Transverse colon (tissue), 4 donors: ENCODE measurements at places on chromosomes 5 and 9. TPM values are rescaled to one million over a fixed set of nuclear protein-coding genes. Genes with fewer than 3 reads are reported as not detected.

SPATA31A5 gene
- total RNA-seq: not detected

FRMD3 gene
- total RNA-seq: 21.7 TPM

FAM221B gene
- 0.14 TPM for total RNA-seq

FER gene
- 15.1 TPM for total RNA-seq

KIAA1191 gene
- 157 TPM for total RNA-seq

GRCh38 chr5:28734396-28734795 is 1696.0 kb upstream of the CDH9 start:
- H3K4me3 ChIP-seq: no peak overlapping the region
- no peaks in the 10 kb centered on the region for H3K27me3 ChIP-seq
- no peaks in the 10 kb centered on the region for H3K36me3 ChIP-seq

- no peak overlapping the region for H3K4me3 ChIP-seq
- H3K27ac ChIP-seq: no peak overlapping the region
- H3K27me3 ChIP-seq: no peaks in the 10 kb centered on the region
Observed at GRCh38 chr5:84028093-84028492, 307.4 kb upstream of the HAPLN1 start.

DNA sequence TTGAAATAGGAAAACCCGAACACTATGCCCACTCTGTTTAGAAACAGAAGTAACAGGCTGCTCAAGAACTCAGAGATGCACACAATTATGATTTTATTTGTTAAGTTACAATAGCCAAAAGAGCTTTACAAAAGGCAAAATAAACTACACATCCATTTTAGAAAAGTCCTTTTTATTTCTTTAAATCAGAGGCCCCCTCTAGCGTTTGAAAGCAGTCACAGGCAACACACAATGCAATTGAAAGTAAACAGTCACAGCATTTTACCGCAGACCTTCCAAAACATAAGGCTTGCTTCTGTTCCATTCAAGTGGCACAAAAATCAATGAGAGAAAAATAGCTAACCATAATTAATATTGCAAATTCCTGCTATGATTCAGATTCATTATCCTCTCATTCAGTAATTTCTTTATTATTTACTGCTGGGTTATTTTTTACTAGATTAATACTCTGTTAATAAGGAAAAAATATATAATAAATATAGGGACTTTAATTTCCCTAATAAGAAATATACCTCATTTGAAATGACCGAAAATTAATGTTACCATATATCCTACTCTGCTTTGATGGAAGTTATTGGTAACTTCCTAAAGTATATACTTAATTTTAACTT is 78.3 kb downstream of the CEP120 start:
- H3K27ac ChIP-seq: no peak overlapping the region
- no peaks in the 10 kb centered on the region for H3K36me3 ChIP-seq
- H3K4me3 ChIP-seq: no peak overlapping the region
- no peak for DNase-seq

DNA sequence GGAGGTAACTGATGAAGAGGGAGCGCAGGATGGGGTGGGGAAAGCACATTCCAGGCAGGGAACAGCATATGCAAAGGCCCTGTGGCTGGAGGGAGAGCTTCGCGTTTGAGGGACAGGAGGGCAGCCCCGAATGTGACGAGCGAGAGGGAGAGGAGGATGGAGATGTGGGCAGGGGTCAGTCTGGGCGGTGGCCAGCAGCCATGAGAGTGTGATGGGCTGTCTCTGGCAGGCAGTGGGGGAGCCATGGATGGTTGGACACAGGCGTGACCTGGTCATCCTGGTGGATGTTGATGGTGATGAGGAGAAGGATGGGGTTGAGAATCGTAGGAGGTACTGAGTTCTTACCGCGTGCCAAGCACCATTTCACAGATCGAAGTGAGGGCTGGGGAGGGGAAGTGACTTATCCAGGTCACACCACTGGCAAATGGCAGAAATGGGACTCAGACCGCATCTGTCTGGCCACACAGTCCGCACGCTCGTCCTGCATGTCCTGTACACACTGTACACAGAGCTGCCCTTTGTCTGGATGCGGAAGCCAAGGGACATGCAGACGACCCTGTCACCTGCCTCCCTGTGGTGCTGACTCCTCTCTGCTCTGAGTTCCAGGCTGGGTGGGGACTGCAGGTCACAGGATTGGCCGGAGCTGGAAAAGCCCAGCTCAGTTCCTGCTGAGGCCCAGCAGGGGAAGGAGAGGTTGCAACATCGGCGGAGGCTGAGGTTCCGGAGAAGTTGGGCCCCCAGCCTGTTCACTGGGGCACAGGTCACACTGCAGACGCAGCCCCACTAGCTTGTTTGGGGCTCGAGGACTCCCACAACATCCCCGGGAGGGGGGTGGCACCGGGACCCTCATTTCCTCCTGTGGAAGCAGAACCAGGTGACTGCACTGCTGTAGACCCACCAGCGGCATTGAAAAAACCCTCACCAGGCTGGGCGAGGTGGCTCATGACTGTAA is 165.6 kb upstream of the IER5L start:
- no peaks in the 10 kb centered on the region for H3K4me1 ChIP-seq
- H3K36me3 ChIP-seq: no peaks in the 10 kb centered on the region
- no peak overlapping the region for H3K4me3 ChIP-seq

- DNase-seq: peak; percentile 65
- H3K27me3 ChIP-seq: no peaks in the 10 kb centered on the region
- no peak overlapping the region for H3K27ac ChIP-seq
Observed at GRCh38 chr5:170791325-170791954, 7.9 kb downstream of the GABRP start.

GRCh38 chr9:83794051-83794450 is 23.5 kb downstream of the GKAP1 start:
- peaks cover 3% of the 10 kb centered on the region for H3K36me3 ChIP-seq
- no peaks in the 10 kb centered on the region for H3K4me1 ChIP-seq
- no peak overlapping the region for H3K27ac ChIP-seq
- H3K27me3 ChIP-seq: no peaks in the 10 kb centered on the region
- no peak overlapping the region for H3K4me3 ChIP-seq
- DNase-seq: no peak

- no peak overlapping the region for H3K4me3 ChIP-seq
- no peaks in the 10 kb centered on the region for H3K36me3 ChIP-seq
- no peak for DNase-seq
- no peak overlapping the region for H3K27ac ChIP-seq
- H3K27me3 ChIP-seq: no peaks in the 10 kb centered on the region
Observed at GRCh38 chr5:76165711-76166374, 82.7 kb downstream of the SV2C start.

DNA sequence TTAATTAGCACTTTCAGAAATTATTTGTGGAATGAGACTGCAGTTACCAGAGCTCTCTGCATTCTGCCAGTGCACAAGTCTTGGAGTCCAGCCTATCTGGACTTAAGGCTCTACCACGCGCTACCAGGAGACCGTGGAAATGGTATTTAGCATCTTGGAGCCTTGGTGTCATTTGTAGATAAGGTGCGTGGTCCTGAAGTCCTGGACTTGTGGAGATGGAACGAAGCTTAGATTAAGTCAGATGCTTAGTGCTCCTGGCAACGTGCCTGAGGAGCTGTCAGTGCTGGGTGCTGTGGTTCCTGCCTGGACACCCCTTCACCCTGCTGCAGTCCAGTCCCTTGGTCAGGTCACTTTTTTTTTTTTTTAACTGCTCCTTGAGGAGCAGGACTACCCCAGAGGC is 59.7 kb downstream of the RCL1 start:
- H3K4me3 ChIP-seq: no peak overlapping the region
- peaks cover 4% of the 10 kb centered on the region for H3K4me1 ChIP-seq
- H3K27ac ChIP-seq: no peak overlapping the region
- no peak for DNase-seq
- no peaks in the 10 kb centered on the region for H3K27me3 ChIP-seq

GRCh38 chr5:96347502-96348292 is 85.4 kb downstream of the PCSK1 start:
- no peak overlapping the region for H3K4me3 ChIP-seq
- H3K36me3 ChIP-seq: no peaks in the 10 kb centered on the region
- no peaks in the 10 kb centered on the region for H3K4me1 ChIP-seq
- H3K27me3 ChIP-seq: no peaks in the 10 kb centered on the region
- no peak for DNase-seq

- no peak overlapping the region for H3K27ac ChIP-seq
- H3K36me3 ChIP-seq: no peaks in the 10 kb centered on the region
- H3K27me3 ChIP-seq: no peaks in the 10 kb centered on the region
- peaks cover 12% of the 10 kb centered on the region for H3K4me1 ChIP-seq
Observed at GRCh38 chr9:91315191-91315590, 46.5 kb downstream of the AUH start.

DNA sequence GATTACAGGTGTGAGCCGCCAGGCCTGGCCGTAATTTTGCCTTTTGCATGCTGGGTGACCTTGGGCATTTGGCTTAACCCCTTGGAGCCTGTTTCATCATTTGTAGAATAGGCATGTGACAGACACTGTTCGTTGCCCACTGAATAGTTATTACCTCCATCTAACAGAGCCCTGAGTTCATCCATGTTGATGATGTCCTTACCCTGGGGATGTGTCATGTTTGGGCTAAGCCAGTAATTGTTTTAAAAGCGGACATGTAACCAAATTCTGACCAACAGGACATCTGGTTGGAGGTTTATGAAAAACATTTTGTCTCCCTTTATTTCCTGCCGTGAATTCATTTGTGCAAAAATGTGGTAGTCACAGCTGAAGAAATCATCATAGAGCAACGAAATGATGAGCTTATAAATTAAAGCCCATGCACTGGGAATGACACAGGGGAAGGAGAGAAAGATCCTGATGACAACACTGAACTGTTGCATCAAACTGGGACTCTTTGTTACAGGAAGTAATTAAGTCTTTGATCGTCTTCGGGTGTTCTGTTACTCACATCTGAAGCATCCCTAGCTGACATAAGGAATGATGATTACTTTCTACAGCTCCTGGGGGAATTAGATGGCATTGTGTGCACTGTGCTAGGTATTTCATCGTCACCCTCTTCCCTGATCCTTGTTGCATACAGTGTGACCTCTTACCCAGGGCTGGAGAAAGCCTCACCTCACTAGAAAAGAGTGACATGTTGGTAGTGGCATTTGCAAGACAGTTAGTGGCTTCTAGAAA is 117.8 kb downstream of the FGF18 start:
- no peak for DNase-seq
- H3K4me3 ChIP-seq: no peak overlapping the region
- no peak overlapping the region for H3K27ac ChIP-seq

DNA sequence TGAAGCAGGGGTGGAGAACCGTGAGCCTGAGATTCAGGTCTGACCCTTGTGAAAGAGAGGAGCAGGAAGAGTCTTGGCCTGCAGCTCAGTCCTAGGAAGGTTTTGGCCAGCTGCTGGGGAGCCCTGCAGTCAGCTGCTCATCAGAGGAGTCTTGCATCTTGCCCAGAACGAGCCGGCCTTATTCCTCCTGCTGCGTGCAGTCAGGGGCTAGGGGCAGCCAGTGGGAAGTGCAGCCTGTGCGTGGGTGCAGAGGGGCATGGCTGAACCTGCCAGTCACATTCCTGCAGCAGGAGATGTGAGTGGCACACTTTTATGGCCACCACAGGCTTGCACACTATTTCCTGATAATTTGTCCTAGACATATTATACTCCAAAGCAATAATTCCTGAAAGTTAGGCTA is 278.7 kb downstream of the NPR3 start:
- no peak overlapping the region for H3K4me3 ChIP-seq
- no peaks in the 10 kb centered on the region for H3K4me1 ChIP-seq
- H3K36me3 ChIP-seq: no peaks in the 10 kb centered on the region

GRCh38 chr5:116415182-116415581 is 159.4 kb downstream of the SEMA6A start:
- H3K27me3 ChIP-seq: no peaks in the 10 kb centered on the region
- no peaks in the 10 kb centered on the region for H3K36me3 ChIP-seq
- H3K4me1 ChIP-seq: no peaks in the 10 kb centered on the region
- H3K27ac ChIP-seq: no peak overlapping the region
- DNase-seq: no peak

DNA sequence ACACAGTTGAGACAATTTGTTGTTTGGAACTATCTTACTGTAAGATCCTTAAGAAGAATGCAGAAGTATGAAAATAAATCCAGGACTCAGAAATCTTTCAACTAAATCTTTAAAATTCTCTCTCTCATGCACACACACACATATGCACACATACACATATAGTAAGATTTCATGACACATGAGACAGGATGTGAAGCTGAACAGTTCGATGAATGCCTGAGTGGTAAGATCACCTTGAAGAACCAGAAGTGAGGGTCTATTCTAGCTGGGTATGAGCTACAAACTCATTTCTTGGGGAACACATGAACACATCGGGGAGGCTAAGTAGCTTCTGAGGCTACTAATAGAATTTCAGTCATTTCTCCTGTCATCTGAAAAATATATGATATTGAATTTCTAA is 153.6 kb downstream of the TMC1 start:
- DNase-seq: no peak
- H3K27me3 ChIP-seq: no peaks in the 10 kb centered on the region
- no peaks in the 10 kb centered on the region for H3K4me1 ChIP-seq
- no peak overlapping the region for H3K4me3 ChIP-seq
- no peak overlapping the region for H3K27ac ChIP-seq

DNA sequence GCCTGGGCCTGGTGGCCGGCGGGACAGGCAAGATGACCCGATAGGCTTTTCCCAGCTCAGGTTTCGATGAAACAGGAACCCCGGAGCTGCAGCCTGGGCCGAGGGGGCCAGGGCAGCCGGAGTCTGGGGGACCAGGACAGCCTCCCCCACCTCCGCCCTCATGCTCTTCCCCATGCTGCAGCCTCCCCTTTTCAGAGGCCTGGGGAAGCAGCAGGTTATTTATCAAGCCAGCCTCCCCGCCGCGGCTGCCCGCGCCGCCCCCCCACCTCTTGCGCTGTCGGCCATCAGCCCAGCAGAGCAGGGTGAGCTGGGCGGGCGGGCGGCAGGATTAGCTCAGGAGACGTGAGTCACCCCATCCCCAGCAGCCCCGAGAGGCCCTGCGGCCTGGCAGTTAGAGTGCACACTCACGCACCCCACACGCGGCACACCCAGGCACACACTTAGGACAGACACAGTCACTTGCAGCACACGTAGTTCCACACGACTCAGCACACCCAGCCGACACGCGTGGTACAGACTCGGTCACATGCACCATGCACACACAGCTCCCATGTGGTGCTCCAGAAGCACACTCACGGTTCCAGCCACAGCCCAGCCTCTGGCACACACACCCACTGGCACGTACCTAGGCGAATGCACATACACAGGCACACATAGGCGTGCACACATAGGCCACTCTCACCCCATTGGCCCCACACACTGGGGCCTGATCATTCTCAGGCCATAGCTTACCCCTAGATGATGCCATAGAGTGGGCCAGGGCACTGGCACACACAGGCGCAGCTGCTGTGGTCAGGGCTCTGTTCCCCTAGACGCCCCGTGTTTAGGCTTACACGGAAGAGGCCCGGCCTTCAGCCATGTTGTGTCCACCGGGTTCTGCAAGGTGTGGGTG is 13.0 kb downstream of the CXXC5 start:
- peaks cover 58% of the 10 kb centered on the region for H3K4me1 ChIP-seq
- H3K36me3 ChIP-seq: no peaks in the 10 kb centered on the region
- no peak overlapping the region for H3K4me3 ChIP-seq
- H3K27ac ChIP-seq: peak overlapping the region; percentile 93
- DNase-seq: peak; percentile 76

- H3K4me1 ChIP-seq: peaks cover 7% of the 10 kb centered on the region
- H3K27me3 ChIP-seq: peaks cover 3% of the 10 kb centered on the region
- DNase-seq: no peak
- no peak overlapping the region for H3K4me3 ChIP-seq
- H3K27ac ChIP-seq: no peak overlapping the region
- H3K36me3 ChIP-seq: no peaks in the 10 kb centered on the region
Observed at GRCh38 chr9:91113016-91113415, 248.7 kb downstream of the AUH start.
